ENCODE measurements at places on chromosomes 1 and 21. TPM values are rescaled to one million over a fixed set of nuclear protein-coding genes. Genes with fewer than 3 reads are reported as not detected.

The RAB25 gene
- 189 TPM for total RNA-seq

DNA sequence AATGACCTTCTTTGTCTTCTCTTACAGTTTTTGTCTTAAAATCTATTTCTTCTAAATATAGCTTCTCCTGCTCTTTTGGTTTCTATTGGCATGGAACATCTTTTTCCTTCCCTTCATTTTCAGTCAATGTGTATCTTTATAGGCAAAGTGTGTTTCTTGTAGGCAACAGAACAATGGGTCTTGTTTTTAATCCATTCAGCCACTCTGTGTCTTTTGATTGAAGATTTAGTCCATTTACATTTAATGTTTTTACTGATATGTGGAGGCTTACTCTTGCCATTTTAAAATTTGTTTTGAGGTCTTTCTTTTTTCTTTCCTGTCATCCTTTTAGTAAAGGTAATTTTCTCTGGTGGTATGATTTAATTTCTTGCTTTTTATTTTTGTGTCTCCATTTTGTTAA is 271.2 kb upstream of the ZP4 start:
- H3K27ac ChIP-seq, result no peak overlapping the region
- no peaks in the 10 kb centered on the region for H3K4me1 ChIP-seq
- no peak overlapping the region for H3K4me3 ChIP-seq
- H3K36me3 ChIP-seq, result no peaks in the 10 kb centered on the region
- no peaks in the 10 kb centered on the region for H3K27me3 ChIP-seq
- DNase-seq, result no peak

GRCh38 chr1:50308878-50309277 is 114.4 kb downstream of the DMRTA2 start:
- H3K36me3 ChIP-seq, result no peaks in the 10 kb centered on the region
- H3K4me1 ChIP-seq, result no peaks in the 10 kb centered on the region
- no peak overlapping the region for H3K27ac ChIP-seq

DNA sequence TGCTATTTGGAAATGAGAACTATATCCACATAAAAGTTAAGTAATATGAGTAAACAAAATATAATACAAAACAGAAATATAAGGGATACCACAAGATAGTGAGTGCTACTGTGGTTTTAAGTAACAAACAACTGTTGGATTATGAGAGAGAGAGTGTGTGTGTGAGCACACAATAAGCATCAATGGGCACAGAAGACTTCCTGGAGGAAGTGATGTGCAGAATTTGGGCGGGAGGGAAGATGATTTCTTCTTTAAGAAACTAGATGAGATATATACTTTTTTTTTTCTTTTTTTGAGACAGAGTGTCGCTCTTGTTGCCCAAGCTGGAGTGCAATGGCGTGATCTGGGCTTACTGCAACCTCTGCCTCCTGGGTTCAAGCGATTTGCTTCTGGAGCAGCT is 7.9 kb upstream of the IER5 start:
- H3K4me1 ChIP-seq, result no peaks in the 10 kb centered on the region
- H3K27ac ChIP-seq, result no peak overlapping the region
- no peak for DNase-seq
- H3K4me3 ChIP-seq, result no peak overlapping the region
- peaks cover 41% of the 10 kb centered on the region for H3K27me3 ChIP-seq

DNA sequence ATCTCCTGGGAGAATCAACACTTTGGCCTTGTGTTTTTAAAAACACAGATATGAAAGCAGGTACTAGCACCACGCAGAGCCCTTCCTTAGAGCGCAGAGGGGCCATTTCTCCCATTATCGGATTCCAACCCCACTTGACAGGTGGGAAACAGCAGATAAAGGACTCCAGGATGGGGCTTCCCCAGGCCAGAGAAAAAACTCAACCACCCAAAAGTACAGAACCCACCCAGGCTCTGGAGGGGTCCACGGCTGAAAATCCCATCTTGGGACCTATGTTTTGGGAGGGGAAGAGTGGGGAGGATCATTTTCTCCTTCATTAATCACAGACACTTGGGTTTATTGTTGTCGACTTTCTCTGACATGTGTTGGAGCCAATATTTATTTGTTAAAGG is 27.1 kb upstream of the COL18A1 start:
- H3K27ac ChIP-seq, result no peak overlapping the region
- no peaks in the 10 kb centered on the region for H3K36me3 ChIP-seq
- H3K4me1 ChIP-seq, result no peaks in the 10 kb centered on the region
- no peaks in the 10 kb centered on the region for H3K27me3 ChIP-seq
- no peak for DNase-seq

DNA sequence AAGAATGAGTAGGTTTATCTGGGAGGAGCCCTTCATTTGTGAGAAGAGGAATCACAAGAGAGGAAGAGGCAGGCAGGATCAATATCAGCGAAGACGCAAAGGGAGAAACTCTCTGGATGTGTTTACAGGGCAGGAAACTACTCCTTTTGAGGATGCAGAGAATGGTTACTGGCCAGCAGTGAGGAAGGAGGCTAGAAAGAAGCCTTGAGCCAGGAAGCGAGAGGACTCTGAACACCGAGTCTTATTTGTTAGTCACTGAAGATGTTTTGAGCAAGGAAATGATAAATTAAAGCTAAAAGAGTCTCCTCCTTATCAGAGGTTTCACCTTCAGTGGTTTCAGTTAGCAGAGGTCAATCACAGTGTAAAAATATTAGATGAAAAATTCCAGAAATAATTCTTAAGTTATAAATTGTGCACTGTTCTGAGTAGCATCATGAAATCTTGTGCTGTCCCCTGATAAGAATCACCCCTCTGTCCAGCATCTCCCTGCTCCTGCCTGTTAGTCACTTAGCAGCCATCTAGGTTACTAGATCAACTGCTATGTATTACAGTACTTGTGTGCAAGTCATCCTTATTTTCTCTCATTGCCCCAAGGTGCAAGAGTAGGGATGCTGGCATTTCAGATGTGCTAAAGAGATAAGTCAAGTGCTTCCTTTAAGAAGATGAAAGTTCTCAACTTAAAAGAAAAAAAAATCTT is 43.5 kb downstream of the WLS start:
- no peaks in the 10 kb centered on the region for H3K4me1 ChIP-seq
- no peak overlapping the region for H3K27ac ChIP-seq
- H3K36me3 ChIP-seq, result no peaks in the 10 kb centered on the region
- H3K4me3 ChIP-seq, result no peak overlapping the region
- no peak for DNase-seq
- H3K27me3 ChIP-seq, result no peaks in the 10 kb centered on the region

The F13B gene
- total RNA-seq, result not detected

DNA sequence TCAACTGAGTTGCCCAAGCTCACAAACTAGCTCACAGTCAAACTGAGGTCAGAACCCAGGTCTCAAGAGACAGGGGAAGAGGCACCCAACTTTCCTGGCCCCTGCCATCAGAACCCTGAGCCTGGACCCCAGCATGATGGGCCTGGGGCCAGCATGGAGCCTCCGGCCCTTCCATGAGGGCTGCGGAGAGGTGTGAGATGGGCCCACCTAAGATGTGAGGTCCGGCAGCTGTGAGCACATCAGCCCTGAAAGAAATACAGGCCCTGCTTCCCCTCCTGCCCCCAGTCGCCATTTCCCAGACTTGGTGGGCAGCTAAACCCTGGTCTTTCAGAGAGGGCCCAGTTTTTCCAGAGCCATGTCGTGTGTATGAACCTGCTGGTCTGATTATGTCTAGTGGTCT is 30.6 kb downstream of the QSOX1 start:
- no peaks in the 10 kb centered on the region for H3K4me1 ChIP-seq
- H3K27ac ChIP-seq, result no peak overlapping the region
- H3K27me3 ChIP-seq, result no peaks in the 10 kb centered on the region

DNA sequence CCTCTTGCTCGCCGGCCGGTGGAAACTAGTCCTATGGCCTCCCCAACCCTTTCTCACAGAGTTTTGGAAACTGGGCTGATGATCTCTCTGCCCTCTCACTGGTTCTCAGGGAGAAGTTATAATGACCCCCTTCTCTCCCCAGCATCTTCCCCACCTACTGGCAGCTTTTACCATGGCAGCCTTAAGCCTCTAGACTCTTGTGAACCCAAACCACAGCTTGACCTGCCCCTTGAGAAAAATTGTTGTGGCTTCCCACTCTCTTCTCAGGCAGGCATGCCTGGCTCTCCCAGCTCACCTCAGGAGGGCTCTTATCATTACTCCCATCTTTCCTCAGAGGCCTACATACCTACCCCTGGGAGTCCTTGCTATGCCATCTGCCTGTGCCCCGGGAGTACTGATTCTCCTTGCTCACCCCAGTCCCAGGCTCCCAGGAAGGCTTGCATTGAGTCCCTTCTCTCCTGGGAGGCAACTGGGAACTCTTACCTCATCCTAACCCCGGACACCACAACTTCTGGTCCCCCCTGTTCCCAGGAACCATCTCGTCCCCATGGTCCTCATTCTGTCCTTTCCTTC is 1.6 kb downstream of the NSUN4 start:
- peaks cover 45% of the 10 kb centered on the region for H3K36me3 ChIP-seq
- H3K4me1 ChIP-seq, result peaks cover 40% of the 10 kb centered on the region
- H3K4me3 ChIP-seq, result peak overlapping the region; percentile 85

GRCh38 chr1:199706826-199707606 is 320.5 kb upstream of the NR5A2 start:
- no peak overlapping the region for H3K27ac ChIP-seq
- H3K27me3 ChIP-seq, result no peaks in the 10 kb centered on the region
- no peaks in the 10 kb centered on the region for H3K36me3 ChIP-seq

DNA sequence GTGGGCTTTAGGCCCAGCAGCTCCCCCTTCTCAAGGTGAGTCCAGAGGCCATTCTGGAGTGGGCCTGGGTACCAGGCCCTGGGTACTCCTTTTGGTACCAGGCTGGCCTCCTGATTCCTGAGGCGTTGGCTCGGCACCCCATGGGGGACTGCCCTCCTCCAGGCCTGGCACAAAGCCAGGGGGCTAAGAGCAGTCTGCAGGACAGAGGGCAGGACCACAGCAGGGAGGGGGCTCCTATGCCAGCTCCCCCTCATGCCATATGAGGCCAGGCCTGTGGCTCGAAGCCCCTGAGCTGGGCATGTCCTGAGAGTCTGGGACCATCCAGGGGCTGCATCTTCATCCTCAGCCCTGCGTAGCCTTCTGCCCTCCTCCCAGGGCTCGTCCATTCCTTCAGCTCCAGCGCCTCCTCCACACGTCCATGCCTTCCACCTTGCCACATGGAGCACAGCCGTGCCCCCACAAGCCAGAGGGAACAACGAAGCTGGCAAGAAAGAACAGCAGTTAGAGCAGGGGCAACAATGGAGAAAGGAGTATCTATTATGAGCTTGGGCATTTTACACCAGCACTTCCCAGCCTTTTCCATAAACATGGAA is 3.2 kb downstream of the PHLDA3 start:
- DNase-seq, result no peak
- peaks cover 75% of the 10 kb centered on the region for H3K36me3 ChIP-seq
- peak overlapping the region; percentile 85 for H3K4me3 ChIP-seq
- H3K27me3 ChIP-seq, result no peaks in the 10 kb centered on the region

DNA sequence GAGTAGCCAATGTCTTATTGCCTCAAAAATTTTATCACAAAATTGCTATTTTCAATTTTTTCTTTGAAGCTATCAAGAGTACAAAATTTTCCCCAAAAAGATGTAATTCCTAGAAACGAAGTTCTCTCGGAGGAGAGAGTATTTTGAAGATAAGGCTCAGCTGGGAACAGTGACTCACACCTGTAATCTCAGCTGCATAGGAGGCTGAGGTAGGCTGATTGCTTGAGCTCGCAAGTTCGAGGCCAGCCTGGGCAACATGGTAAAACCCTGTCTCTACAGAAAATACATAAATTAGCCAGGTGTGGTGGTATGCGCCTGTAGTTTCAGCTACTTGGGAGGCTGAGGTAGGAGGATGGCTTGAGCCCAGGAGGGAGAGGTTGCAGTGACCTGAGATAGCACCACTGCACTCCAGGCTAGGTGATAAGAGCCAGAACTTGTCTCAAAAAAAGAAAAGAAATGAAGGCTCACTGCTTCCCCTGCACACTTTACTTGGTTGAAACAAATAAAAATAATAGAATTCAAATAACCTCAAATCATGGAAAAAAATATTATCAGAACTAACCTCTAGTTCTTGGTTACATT is 22.2 kb downstream of the TUT4 start:
- DNase-seq, result no peak
- H3K4me3 ChIP-seq, result no peak overlapping the region
- peaks cover 6% of the 10 kb centered on the region for H3K36me3 ChIP-seq
- H3K27me3 ChIP-seq, result no peaks in the 10 kb centered on the region
- H3K4me1 ChIP-seq, result peaks cover 9% of the 10 kb centered on the region

- H3K4me3 ChIP-seq, result peak overlapping the region; percentile 42
- no peaks in the 10 kb centered on the region for H3K27me3 ChIP-seq
- peaks cover 25% of the 10 kb centered on the region for H3K4me1 ChIP-seq
- H3K27ac ChIP-seq, result peak overlapping the region; percentile 61
- DNase-seq, result peak; percentile 65
These were observed 9.6 kb downstream of the RAB42 start for GRCh38 chr1:28601696-28602095.

The ECM1 gene
- 2.8 TPM for total RNA-seq

GRCh38 chr1:197776351-197777105 is 1.2 kb upstream of the DENND1B start:
- H3K4me3 ChIP-seq, result peak overlapping the region; percentile 72
- H3K27me3 ChIP-seq, result no peaks in the 10 kb centered on the region
- no peak for DNase-seq
- peak overlapping the region; percentile 93 for H3K27ac ChIP-seq

DNA sequence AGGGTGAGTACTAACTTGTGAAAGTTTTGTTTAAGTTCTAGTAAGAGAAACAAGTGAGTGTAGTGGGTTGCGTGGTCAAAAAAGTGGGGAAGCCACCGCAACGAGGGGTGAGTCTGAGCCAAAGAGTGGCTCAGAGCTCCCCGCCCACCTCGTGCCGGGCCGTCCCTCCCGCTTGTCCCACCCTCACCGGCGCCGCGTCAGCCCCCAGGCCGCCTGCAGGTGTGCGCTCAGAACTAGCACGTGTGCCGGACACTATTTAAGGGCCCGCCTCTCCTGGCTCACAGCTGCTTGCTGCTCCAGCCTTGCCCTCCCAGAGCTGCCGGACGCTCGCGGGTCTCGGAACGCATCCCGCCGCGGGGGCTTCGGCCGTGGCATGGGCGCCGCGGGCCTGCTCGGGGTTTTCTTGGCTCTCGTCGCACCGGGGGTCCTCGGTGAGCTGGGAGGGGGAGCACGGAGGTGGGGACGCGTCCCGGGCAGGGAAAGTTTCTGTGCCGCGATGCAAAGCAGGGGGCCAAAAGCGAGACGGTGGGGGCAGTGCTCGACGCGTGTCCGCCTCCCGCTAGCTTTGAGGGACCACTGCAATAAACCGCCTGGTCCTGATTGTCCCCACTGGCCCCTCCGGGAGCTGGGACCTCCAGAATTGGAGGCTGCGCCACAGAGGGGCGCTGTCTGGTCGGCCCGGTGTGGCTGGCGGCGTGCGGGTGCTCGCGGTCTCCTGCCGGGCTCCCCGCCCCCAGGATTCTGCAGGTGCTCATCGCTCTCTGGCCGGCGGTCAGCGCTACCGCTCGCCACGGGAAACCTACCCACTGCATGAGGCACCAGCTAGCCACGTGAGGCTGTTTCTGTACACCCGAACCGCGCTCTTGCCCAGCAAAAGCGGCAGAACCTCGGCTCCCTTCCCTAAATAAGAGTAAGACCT is at the start of gene CR2:
CR2 (plus strand) TSS at position 283 of the 919 bp plus-strand sequence; CDS start at position 374, 91 bp downstream.
- no peak within 1 kb of the TSS for H3K27ac ChIP-seq
- H3K36me3 ChIP-seq, result no peaks in the 10 kb centered on the region
- no peaks in the 10 kb centered on the region for H3K4me1 ChIP-seq
- peak within 1 kb of the TSS; percentile 54 for H3K4me3 ChIP-seq

GRCh38 chr1:205249651-205250050 is 21.9 kb downstream of the TMCC2 start:
- peaks cover 68% of the 10 kb centered on the region for H3K27me3 ChIP-seq
- H3K36me3 ChIP-seq, result no peaks in the 10 kb centered on the region
- DNase-seq, result no peak
- H3K4me1 ChIP-seq, result no peaks in the 10 kb centered on the region
- no peak overlapping the region for H3K27ac ChIP-seq
- no peak overlapping the region for H3K4me3 ChIP-seq

- no peaks in the 10 kb centered on the region for H3K27me3 ChIP-seq
- no peak for DNase-seq
- no peak overlapping the region for H3K27ac ChIP-seq
- H3K4me3 ChIP-seq, result no peak overlapping the region
These were observed 55.3 kb upstream of the HSPA13 start for GRCh38 chr21:14438211-14438610.
